ENCODE measurements at places on chromosomes 6 and 20.

GRCh38 chr6:148423601-148424270, 81.1 kb downstream of the SASH1 start:
- DNase-seq = no peak

DNA sequence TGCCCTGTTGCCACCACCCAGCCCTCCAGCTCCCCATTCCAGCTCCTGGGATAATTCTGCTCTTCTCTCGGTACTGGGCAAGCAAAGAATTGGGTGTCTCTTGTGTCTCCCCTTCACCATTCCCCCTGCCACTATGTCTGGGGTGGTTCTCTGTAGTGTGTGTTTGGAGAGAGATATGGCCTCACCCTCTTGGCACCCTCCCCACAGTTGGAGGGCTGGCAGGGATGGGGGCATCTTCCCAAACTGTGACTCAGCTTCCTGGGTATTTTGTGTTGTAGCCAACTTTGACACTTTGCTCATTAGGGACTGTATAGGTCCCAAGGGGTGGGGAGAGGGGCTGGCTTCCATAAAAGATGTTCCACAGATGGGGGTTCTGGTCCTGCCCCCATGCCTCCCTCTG, 1.7 kb downstream of the TNXB start:
- DNase-seq = no peak

- no peak for DNase-seq
These were observed 28.3 kb downstream of the SLC2A4RG start for GRCh38 chr20:63767886-63768285.

GRCh38 chr6:112408522-112408921, 61.4 kb downstream of the RFPL4B start:
- DNase-seq = no peak

DNA sequence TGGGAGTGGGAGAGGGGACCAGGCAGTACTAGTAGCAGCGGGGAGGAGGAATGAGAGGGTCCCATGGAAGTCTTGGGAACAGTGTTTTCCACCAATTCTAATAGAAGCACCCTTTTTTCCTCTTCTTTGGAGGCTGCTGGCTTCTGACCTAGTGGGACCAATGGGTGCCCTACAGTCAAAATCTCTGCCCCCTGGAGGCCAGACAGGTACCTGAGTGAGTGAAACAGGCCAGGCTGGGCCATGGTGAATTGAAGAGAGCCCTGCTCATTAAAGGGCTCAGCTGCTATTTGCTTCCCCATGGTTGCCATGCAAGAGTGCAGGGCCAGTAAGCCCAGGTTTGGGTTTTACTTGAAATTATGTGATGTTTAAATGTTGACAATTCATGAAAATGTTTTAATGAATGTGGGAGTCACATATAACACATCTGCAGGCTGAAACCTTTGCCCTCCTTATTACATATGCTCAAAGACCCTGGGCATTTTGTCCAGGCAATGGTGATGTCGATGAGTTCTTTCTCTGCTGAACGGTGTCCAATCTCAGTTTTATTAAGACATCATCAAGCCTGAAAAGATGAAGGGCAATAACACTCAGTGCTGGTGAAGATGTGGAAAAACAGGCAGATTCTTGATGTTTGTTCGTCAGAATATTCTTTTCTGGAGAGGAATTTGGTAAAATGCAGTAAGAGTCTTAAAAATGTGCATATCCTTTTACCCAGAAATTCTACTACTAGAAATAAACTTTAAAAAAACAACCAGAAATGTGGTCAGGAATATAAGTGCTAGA, 42.3 kb upstream of the OCSTAMP start:
- no peak for DNase-seq

DNA sequence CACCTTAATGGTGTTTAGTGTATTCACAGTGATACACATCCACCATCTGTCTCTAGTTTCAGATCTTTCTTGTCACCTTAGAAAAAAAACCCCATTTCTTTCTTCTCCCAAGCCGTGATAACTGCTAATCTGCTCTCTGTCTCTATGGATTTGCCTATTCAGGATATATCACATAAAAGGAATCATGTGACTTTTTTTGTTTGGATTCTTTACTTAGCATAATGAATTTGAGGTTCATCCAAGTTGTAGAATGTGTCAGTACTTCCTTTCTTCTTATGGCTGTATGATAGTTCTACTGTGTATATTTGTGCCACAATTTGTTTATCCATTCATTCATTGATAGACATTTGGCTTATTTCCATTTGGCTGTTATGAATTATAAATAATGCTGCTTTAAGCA, 57.1 kb downstream of the ITCH start:
- DNase-seq = no peak

- DNase-seq = no peak
These were observed 37.4 kb upstream of the FAM83C start for GRCh38 chr20:35329435-35330139.

GRCh38 chr6:94052749-94053148, 633.4 kb upstream of the EPHA7 start:
- DNase-seq = no peak

GRCh38 chr6:24205020-24205492, 79.0 kb downstream of the NRSN1 start:
- no peak for DNase-seq

- no peak for DNase-seq
These were observed 224.3 kb downstream of the UBE3D start for GRCh38 chr6:82841309-82841708.

GRCh38 chr20:62860924-62861691, 514 bp downstream of the TCFL5 start:
- no peak for DNase-seq

GRCh38 chr6:52126231-52126630, 38.8 kb upstream of the PKHD1 start:
- DNase-seq = no peak

- DNase-seq = peak; percentile 30
These were observed 54.3 kb downstream of the MYLIP start for GRCh38 chr6:16183187-16183664.

DNA sequence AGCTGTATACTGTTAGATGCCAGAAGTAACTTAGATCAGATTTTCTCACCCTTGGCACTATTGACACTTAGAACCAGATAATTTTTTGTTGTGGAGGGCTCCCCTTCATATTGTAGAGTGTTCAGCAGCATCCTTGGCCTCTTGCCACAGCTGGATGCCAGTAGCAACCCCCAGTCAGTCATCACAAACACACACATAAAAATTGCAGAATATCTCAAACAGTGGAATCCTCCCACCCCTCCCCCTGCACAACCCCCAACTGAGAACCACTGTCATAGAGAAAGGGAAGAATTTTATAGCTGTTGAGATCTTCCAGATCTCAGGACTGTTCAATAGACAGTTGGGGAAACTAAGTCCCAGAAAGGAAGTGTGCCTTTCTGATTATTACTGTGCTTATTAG, 81.2 kb upstream of the VSTM2L start:
- no peak for DNase-seq

DNA sequence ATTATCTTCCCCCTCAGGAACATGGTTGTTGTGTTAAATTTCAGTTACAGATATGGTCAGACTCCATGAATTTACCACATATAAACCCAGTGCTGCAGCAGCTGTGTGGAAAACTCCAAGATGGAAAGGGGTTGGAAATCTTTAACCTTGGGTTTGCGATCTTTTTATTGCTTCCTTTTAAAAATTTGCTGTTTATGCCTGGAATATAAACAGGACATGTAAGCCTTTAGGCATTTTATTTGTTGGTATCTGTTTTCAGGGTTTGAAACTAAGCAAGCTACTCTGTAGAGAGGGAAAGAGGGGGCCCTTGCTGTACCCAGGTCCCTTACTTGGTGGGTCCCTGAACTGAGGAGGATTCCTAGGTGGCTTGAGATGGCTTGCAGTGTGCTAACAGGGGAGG, 778 bp downstream of the PKIG start:
- DNase-seq = no peak

DNA sequence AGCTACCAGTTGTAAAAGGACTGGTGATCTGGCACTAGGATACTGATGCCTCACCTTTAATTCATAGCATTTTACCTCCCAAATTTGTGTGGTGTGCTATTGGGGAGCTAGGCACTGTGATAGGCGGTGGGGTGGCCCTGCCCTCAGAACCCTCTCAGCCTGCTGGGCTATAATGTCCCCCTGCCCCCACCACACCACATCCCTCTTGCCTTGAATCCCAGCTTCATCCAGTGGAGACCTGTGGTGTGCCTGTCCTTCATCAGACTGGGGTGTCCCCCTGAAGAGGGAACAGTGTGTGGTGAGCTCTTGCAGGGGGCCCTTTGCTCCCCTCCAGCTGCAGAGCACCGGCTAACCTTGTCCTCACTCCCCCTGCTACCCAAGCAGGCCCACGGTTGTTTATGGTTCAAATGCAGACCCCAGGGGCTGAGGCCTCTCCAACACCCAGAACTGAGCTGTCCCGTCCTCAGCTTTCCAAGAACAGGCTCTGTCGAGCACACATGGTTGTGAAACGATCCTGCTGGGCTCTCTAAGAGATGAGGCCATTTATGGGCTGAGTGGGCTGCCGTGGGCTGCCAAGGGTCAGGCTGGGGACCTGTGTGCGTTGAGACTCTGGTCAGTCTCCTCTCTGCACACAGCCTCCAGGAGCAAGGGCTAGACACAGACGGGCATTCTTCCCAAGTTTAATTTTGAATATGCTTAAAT, 26.9 kb upstream of the VEGFA start:
- no peak for DNase-seq

GRCh38 chr20:16208443-16208842, 364.8 kb downstream of the KIF16B start:
- no peak for DNase-seq

DNA sequence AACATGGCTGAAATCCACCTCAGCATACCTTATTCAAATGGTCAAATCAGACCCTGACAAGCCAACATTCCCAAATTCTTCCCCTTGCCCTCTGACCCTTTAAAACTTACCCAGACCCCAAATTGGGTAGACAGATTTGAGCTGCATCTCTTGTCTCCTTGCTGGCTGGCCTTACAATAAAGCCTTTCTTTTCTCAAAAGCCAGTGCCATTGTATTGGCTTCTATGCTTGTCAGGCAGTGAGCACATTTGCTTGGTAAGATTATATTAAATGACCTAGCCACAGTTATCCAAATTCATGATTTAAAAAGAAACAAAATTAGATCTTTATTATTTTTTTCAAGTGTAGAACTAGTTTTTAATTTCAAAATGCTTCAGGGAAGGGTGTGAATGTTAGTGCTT, 67.8 kb upstream of the FAM83B start:
- DNase-seq = no peak

DNA sequence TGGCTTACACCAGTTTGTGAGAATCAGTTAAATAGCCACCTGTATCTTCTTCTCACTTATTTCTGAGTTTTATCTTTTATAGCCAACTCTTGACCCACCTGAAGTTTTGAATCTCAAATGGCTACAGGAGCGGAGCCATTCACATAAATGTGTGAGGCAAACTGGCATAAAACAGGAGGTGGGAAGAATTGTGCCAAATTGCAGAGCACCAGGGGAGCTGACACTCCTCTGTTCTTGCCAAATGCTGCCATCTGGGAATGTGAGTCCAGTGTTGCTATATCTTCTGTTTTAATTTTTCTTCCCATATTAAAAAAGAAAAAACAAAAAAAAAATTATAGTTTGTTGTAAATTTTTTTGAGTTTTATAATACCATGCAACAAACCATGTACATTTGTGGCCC, 17.0 kb upstream of the RNF146 start:
- no peak for DNase-seq

DNA sequence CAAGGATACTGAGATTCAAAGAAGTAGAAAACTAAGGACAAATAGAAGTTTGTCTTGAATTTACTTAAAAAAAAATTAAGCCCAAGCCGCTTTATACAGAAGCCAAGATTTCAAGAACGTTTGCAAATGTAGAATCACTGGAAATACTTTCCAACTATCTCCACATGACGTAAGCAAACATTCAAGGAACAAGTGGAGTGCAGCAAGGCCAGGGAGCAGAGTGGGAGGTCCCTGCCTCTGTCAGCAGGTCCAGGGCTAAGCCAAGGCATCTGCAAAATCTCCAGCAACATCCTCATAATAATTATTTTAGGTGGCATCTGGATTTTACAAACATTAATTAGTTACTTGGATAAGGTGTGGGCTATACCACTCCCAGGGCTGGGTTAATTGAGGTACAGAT, 60.1 kb upstream of the AKIRIN2 start:
- DNase-seq = no peak

GRCh38 chr6:4487538-4487937, 288.7 kb upstream of the CDYL start:
- no peak for DNase-seq

DNA sequence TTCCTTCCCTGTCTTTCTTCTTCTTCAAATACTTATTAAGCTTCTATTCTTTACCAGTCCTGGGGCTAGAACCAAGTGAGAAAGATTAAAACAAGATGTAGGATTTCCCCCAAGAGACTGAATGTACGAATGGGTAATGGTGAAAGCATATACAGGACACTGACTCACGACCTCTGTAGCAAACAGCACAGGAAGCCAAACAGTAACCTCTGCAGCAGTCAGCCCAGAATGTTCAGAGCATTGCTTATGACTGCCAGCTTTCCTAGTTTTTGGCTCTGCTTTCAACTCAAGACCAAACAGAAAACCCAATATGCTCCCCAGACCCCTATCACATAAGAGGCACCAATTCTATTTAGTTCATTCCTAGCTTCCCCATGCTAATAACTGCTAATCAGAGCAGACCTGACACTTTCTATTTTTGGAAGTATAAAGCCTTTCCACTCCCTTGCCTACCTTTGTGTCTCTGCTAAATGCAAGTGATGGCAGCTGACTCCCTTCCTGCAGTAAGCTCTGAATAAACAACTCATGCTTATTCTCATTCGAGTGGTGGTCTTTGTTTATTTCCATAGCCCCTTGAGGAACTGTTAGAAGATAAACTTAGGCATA, 690.6 kb downstream of the EPM2A start:
- peak; percentile 36 for DNase-seq

DNA sequence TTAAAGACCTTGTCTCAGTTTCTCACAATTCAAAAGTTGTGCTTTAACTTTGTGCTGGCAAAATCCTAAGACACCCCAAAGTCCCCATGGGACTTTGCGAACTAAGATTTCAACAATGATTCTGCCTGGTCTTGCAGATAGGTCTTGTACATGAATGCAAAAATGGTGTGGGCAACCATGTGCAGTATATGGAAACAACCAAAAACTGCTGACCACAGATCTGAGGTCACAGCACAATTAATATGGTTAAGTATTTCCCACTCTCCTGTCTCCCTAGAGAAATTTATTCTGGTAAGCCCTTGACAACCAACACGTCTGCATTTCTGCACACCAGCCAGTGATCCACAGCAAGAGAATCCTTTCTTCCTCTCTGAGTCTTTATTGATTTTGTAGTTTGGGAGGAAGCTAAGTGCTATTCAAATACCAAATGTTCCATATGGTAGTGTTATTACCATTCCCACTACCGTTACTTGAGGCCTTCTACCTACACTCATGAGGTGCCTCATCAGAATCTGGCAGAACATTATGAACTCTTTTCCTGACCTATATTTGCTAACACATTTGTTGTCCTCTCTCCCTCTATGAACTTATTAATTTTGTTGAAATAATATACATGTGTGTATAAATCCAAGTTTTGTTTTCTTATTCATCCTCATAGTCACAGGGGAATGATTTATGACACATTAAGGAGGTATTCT, 178.7 kb downstream of the ATXN1 start:
- no peak for DNase-seq

- no peak for DNase-seq
These were observed 845 bp upstream of the DST start for GRCh38 chr6:56643379-56644089.

GRCh38 chr6:145621776-145622175, 113.5 kb downstream of the EPM2A start:
- no peak for DNase-seq

- DNase-seq = peak; percentile 60
These were observed 21.8 kb downstream of the FAM209B start for GRCh38 chr20:56554869-56555268.

- no peak for DNase-seq
These were observed 101.6 kb downstream of the DST start for GRCh38 chr6:56541030-56541600.

GRCh38 chr20:21522481-21523280, 8.8 kb upstream of the NKX2-2 start:
- DNase-seq = no peak
